ENCODE measurements at places on chromosomes 1 and 21. TPM values are rescaled to one million over a fixed set of nuclear protein-coding genes. Genes with fewer than 3 reads are reported as not detected.

The ADCY10 gene
- 0.07 TPM for total RNA-seq

The GOLPH3L gene
- 32.0 TPM for total RNA-seq

The TMEM82 gene
- 0.49 TPM for total RNA-seq

The LRRC39 gene
- total RNA-seq: 1.3 TPM

The DNALI1 gene
- 0.41 TPM for total RNA-seq

The LMX1A gene
- not detected for total RNA-seq

The LYPD8 gene
- total RNA-seq: not detected

The LRRC42 gene
- total RNA-seq: 40.3 TPM

DNA sequence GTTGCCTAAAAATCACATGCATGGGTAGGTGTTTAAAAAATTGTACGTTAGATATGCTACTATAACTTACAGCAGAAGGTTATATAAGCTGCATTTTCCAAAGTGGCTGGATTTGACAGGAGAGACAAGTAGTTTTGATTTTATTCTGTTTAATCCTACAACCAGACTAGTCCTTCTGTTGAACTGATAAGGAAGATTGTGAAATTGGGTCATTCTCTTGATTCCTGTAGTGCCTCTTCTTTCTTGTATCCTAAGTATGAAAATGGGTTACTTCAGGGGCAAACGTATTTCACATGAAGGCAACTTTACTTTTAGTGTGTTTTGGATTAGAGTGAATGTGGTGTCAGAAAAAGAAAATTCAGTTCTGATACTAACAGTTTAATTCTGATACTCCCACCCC is 19.0 kb downstream of the CDC42 start:
- DNase-seq: no peak
- H3K27ac ChIP-seq: peak overlapping the region; percentile 75
- peak overlapping the region; percentile 8 for H3K4me3 ChIP-seq
- H3K27me3 ChIP-seq: no peaks in the 10 kb centered on the region
- peaks cover 82% of the 10 kb centered on the region for H3K4me1 ChIP-seq

DNA sequence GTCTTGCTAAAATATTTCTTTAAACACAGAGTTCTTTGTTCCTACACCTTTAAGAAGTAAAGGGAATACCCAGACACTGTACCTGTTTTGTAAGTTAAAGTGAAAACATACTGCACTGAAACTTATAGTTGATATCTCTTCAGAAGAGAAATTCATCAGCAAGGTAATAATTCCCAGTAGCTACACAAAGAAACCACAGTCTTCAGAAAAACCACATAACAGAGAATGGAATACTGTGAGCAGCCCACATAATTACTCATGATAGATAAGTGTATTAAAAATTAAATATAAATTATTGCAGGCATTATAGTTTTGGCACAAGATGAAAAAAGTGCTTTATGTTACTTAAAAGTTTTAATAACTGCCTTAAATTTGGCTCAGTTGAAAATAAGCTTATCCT is 276.6 kb downstream of the SETD4 start:
- H3K4me1 ChIP-seq: no peaks in the 10 kb centered on the region
- no peak overlapping the region for H3K27ac ChIP-seq
- no peak for DNase-seq

DNA sequence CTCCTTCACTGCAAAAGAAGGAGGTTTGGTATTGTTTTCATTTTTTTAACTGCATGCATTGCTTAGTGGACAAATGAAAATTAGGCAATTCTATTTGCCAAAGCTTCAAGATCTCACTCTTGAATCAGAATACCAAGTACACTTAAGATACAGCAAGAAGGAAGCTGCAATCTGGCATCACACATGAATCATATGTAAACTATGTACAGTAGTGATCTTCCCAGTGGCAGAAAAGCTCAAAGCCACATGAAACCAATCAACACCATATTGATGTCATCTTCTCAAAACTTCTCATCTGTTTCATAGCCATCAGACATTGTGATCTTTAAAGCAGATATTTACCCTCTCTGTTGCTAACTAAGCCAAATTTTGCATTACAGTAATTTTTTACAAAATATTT is 550.1 kb downstream of the LTN1 start:
- no peaks in the 10 kb centered on the region for H3K27me3 ChIP-seq
- DNase-seq: no peak
- no peak overlapping the region for H3K4me3 ChIP-seq

DNA sequence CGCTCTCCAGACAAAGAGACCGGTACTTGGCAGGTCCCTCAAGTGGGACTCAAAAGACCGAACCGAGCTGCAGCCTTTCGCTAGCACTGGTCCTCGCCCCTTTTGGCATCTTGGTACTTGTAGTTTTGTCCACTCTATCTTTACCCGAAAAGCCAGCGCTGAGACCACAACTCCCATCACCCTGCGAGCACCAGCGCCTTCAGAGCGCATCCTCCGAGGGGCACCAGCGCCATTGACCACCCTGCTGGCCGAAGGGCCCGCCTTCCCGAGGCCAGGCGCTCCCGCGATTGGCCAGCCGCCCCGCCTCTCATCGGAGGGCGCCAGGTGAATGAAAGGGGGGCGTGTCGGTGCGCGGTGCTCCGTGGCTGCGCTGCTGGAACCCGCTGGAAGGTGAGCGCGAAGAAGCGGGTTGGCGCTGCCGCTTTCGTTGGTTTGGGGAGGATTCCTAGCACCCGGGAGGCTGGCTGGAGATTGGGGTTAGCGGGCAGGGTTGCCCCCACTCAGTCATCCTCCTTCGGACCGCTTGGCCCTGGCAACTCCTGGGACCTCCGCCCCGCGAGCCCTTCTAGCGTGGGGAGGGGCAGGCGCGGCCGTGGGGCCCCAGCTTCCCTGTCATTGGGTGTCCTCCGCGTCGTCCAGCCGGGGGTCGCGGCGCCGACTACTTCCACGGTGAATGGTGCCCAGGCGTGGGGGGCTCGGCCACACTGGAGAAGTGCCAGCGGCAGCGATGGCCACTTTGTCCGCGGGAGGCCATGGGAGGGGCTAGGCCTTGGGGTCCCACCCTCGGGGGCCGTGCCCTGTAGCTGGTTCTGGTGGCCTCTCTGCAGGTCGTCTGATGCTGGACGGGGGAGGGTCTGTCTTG is at the start of gene ZBTB8B:
Gene ZBTB8B, plus strand, starts transcription at position 357 of the 862 bp plus-strand sequence. CDS start 5,553 bp downstream, outside the sequence.
- no peak within 1 kb of the TSS for H3K27ac ChIP-seq
- H3K4me3 ChIP-seq: peak within 1 kb of the TSS; percentile 82
- peak; percentile 59 for DNase-seq
- H3K4me1 ChIP-seq: peaks cover 12% of the 10 kb centered on the region

GRCh38 chr1:185727726-185728125 is 6.5 kb upstream of the HMCN1 start:
- no peak overlapping the region for H3K27ac ChIP-seq
- H3K4me3 ChIP-seq: no peak overlapping the region
- peaks cover 8% of the 10 kb centered on the region for H3K36me3 ChIP-seq
- peaks cover 26% of the 10 kb centered on the region for H3K27me3 ChIP-seq
- H3K4me1 ChIP-seq: no peaks in the 10 kb centered on the region

- H3K27ac ChIP-seq: no peak overlapping the region
- no peaks in the 10 kb centered on the region for H3K4me1 ChIP-seq
- H3K4me3 ChIP-seq: no peak overlapping the region
- H3K27me3 ChIP-seq: no peaks in the 10 kb centered on the region
- DNase-seq: no peak
These were observed 23.4 kb downstream of the TMCO4 start for GRCh38 chr1:19776287-19776686.

- H3K27ac ChIP-seq: no peak overlapping the region
- peaks cover 18% of the 10 kb centered on the region for H3K4me1 ChIP-seq
- no peaks in the 10 kb centered on the region for H3K36me3 ChIP-seq
- peak; percentile 34 for DNase-seq
These were observed 59.9 kb upstream of the CACNA1E start for GRCh38 chr1:181423301-181423918.

GRCh38 chr1:199859491-199859933 is 168.0 kb upstream of the NR5A2 start:
- H3K4me3 ChIP-seq: no peak overlapping the region
- H3K36me3 ChIP-seq: no peaks in the 10 kb centered on the region
- DNase-seq: no peak

DNA sequence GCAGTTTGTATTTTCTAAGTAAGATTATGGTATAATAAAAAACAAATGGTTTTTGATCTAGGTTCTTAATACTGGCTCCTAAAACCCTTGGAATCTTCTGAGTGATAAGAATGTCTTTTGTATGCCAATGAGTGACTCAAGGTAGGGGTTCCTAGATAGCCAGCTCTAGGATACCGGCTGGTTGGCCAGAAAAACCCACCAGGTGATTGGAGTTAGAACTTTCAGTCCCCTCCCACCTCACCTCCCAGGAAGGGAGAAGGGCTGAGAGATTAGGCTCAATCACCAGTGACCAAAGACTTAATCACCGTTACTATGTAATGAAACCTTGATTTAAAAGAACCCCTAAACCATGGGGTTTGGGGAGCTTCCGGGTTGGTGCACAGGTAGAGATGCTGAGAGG is 8.7 kb upstream of the BRDT start:
- H3K27me3 ChIP-seq: no peaks in the 10 kb centered on the region
- DNase-seq: no peak
- no peak overlapping the region for H3K27ac ChIP-seq
- H3K36me3 ChIP-seq: no peaks in the 10 kb centered on the region

- peak; percentile 9 for DNase-seq
- H3K27me3 ChIP-seq: no peaks in the 10 kb centered on the region
- H3K27ac ChIP-seq: no peak overlapping the region
- no peaks in the 10 kb centered on the region for H3K36me3 ChIP-seq
- H3K4me3 ChIP-seq: peak overlapping the region; percentile 45
These were observed 29.5 kb upstream of the JUN start for GRCh38 chr1:58813361-58813760.

GRCh38 chr1:150148837-150149270 is 862 bp upstream of the PLEKHO1 start:
- peak overlapping the region; percentile 84 for H3K4me3 ChIP-seq
- peaks cover 69% of the 10 kb centered on the region for H3K4me1 ChIP-seq
- H3K27ac ChIP-seq: peak overlapping the region; percentile 80

DNA sequence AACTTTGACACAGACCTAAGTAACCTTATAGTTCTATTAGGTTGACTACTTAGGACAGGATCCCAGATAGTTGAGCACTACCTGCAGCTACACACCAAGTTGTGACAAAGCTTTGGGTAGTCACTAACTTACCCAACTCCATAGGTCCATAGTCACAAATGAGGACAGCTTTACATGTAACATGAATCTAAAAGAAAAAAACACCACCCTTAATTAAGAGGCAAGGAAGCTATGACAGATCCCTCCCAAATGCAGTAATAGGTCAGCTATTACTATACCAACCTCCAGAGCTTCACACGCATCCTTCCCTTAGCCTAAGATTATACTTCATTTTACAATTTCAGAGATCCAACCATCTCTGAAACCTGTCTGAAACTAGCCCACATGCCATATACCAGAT is 12.7 kb upstream of the RAB42 start:
- peaks cover 44% of the 10 kb centered on the region for H3K4me1 ChIP-seq
- H3K36me3 ChIP-seq: peaks cover 35% of the 10 kb centered on the region
- peak overlapping the region; percentile 93 for H3K27ac ChIP-seq
- peak overlapping the region; percentile 96 for H3K4me3 ChIP-seq
- DNase-seq: no peak

DNA sequence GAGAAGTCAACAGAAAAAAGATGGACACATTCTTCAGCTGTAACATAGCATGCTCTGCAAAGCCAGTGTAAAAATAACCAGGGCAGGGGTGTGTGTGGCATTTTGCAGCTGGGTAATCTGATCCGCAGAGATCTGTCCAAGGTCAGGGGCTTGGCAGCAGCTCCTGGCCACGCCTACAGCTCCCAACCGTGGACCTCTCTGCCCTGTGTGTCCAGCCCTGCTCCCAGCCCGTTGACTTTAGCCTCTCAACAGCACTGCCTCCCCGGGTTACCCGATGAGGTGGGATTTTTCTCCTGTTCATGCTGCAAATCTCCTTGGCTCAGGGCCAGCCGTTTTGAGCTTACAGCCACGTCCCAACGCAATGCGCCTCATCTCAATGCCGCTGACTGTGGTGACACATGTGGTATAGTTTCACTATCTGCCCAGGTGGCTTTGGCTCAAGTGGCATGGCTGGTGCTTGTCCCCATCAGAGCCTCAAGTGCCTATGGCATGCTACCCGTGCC is 68.1 kb downstream of the VWA5B1 start:
- H3K4me1 ChIP-seq: peaks cover 23% of the 10 kb centered on the region
- no peaks in the 10 kb centered on the region for H3K36me3 ChIP-seq
- H3K27me3 ChIP-seq: peaks cover 45% of the 10 kb centered on the region
- no peak overlapping the region for H3K27ac ChIP-seq

DNA sequence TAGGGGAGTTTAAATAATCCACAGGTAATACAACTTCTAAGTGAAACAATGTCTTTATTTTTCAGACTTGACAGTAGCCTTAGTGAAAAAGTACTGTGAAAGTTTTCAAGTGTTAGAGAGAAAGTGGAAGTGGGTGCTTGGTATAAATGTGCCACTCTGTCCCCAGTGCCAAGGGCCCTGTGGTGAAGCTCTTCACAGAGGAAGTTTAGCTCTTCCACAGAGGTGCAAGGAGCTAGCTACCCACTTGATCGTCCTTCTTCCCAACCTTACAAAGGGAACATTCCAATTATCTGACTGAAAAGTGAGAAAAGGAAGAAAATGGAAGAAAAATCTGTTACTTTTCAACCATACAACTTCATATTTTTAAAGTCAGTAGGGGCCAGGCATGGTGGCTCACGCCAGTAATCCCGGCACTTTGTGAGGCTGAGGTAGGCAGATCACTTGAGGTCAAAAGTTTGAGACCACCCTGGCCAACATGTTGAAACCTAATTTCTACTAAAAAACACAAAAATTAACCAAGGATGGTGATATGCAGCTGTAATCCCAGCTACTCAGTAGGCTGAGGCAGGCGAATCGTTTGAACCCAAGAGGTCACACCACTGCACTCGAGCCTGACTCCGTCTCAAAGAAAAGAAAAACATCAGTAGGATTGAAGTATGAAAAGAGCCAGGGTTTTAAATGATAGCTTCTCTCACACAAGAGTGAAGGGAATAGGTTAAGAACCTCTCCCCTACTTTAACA is 41.0 kb upstream of the PTPRC start:
- peak overlapping the region; percentile 76 for H3K27ac ChIP-seq
- peaks cover 5% of the 10 kb centered on the region for H3K36me3 ChIP-seq
- DNase-seq: no peak
- peak overlapping the region; percentile 62 for H3K4me3 ChIP-seq

- peaks cover 24% of the 10 kb centered on the region for H3K4me1 ChIP-seq
- H3K27ac ChIP-seq: peak within 1 kb of the TSS; percentile 82
- peaks cover 3% of the 10 kb centered on the region for H3K36me3 ChIP-seq
- H3K4me3 ChIP-seq: peak within 1 kb of the TSS; percentile 99
- H3K27me3 ChIP-seq: no peaks in the 10 kb centered on the region
These were observed at the start of gene RNPEP for GRCh38 chr1:201982623-201983379. Gene RNPEP (plus strand): TSS chr1:201982648. CDS start chr1:201982667, 19 bp downstream.

DNA sequence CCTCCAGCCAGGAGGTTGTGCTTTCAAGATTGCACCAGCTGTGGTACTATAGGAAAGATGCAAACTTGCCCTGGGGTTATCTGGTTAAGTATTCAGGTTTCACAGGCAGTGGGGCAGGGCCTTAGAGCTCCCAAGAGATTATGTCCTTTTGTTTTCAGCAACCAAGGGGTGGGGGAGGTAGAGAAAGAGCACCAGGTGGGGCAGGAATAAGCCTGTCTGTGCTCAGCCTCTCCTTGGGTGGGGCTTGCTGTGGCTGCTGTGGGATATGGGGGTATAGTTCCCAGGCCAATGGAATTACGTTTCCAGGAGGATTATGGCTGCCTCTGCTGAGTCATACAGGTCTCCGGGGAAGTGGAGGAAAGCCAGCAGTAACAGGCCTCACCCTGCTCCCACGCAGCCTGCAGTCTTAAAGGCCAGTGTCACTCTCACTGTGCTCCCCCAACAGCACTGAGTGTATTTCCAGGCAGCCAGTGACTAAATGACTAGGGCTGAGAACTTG is 508.6 kb downstream of the RWDD3 start:
- H3K36me3 ChIP-seq: no peaks in the 10 kb centered on the region
- H3K27ac ChIP-seq: no peak overlapping the region
- DNase-seq: no peak

All from activated T-cell treated with anti-CD3 and anti-CD28 coated beads, Interleukin-2, amount 50 U/mL, for 72 hours (primary cell).